ENCODE measurements at places on chromosomes 7 and 10.
A peak's percentile ranks its signal among the peaks of the same experiment; 100 is the strongest.

DNA sequence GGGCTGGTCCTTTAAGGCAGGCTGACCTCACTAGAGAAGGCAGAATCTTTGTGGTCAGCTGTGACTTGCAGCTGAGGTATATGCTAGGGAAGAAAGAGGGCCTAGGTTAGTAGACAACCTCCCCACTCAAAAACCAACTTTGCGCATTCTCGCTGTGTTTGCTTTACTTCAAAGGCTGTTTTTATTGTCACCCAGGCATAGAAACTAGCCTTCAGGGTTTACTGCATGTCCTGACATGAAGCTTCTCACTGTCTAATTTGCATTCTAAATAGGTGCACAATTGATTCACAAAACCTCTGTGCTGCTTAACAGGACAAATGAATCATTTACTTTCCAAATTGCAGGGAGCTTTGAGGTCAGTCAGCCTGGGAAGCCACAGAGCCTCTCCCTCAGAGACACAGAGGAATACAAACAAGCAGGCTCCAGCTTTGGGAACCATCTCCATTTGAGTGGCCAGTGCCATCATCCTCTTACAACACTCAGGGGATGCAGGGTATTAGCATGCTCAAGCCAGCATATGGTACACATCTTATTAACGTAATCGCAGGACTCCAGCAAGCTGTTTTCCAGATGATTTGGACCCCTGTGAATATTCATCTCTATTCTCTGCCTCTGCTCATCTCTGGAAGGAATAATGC is 596.4 kb upstream of the GHITM start:
- peak; percentile 48 for ATAC-seq

DNA sequence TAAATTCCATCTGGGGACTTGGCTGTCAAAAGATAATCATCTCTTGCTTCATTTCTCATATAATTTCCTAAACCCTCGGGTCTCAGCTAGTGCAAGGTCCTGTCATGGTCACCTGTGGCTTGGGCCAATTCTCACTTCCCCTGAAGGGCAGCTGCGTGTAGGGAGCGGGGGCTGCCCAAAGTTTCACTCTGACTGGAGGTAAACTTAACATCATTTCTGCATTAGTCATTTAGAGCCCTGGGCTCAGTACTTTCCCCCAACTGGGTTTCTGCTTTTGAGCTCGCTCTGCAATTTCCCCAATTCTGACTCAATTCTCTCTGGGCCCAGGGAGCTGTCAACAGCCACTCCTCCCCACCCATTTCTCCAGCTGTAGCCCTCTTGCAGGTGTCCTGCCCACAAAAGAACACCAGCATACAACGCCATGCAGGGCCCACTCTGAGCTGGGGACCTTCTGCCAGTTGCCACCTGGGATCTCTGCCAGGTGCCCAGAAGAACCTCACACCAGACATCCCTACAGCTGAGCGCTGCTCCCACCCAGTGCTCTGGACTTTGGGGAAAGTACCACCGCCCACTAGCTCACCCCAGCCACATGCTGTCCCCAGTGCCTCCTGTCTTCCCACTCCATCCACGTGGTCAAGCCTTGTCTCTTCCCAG is 37.9 kb downstream of the VOPP1 start:
- ATAC-seq = peak; percentile 62

DNA sequence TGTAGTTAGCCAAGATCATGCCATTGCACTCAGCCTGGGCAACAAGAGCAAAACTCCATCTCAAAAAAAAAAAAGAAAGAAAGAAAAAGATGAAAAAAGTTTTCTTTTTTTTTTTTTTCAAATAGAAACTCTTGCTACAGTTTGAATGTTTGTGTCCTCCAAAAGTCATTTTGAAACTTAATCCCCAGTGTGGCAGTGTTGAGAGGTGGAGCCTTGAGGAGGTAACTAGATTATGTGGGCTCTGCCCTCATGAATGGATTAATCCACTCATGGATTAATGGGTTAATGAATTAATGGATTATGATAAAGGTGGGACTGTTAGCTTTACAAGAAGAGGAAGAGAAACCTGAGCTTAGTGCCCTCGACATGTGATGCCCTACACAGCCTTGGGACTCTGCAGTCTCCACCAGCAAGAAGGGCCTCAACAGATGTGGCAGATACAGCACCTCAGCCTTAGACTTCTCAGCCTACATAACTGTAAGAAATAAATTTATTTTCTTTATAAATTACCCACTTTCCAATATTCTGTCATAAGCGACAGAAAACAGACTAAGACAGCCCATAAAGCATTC is 25.1 kb downstream of the CPEB3 start:
- ATAC-seq = no peak

DNA sequence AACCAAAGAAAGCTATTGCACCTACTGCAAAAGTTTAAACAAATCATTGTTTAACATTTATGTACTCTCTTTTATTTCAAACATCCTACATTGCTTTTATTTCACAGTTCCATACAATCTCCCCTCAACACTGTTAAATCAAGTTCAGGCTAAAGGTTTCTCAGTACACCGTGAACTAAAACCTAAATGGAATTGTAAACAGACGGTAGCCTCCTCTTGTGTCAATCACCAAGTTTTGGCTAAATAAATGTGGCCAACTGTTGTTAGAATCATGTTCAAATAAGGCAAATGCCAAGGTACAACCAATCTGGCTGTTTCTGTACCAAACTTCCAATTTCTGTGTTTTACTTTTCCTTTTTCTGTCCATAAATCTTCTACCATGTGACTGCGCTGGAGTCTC is 723.7 kb upstream of the LRRTM3 start:
- no peak for ATAC-seq

DNA sequence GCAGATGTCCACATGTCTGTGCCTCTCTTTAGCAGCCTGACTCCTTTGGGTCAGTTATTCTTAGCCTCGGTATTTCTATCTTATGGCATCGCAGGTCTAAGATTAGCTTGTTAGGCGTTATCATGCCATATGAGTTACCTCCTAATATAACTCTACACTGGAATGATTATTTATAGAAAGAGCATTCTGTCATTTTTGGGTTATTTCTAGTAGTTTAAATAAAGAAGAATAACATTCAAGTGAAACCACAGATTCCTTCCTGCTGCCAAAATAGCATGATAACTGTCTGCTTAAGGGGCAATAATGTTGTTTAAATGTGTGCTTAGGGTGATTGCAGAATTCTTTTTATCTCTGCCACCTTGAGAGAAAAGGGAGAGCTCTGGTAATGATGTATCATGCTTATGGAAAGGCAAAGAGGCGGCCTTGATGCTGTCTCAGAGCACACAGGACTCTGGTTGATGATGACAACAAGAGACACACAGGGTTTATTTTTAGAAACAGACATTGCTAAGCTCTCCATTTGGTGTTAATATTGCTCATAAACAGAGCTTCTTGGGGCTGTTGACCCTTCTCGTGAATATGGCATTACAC is 10.4 kb downstream of the HDAC9 start:
- ATAC-seq = no peak

Measured in esophagus mucosa (tissue), 1 donor.